Mucosa of descending colon (tissue), 3 donors: ENCODE measurements at places on chromosomes 13 and 19. TPM values are rescaled to one million over a fixed set of nuclear protein-coding genes. Genes with fewer than 3 reads are reported as not detected.

The ZNF541 gene
- total RNA-seq: 0.22 TPM

The ZNF793 gene
- total RNA-seq: 6.6 TPM

DNA sequence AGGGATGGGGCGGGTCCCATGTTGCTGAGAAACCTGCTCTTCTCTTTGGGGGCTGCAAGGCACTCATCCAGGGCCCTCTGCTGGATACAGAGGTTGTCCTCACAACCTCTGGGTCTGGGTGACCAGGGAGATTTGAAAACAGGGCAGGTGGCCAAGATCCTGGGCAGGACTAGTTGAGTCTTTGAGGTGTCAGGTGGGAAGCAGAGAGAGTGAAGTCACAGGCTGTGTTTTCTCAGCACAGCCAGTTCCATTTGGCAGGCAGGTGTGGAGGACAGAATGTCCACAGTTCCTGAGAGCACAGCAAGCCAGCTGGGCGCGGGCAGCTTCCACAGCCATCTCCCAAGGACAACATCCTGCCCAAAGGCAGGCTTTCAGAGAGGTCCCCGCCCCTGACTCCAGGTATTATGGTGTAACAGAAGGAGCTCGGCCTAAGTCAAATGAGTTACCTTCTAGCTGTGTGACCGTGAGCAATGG, 118.8 kb downstream of the NUFIP1 start:
- DNase-seq: peak; percentile 76

DNA sequence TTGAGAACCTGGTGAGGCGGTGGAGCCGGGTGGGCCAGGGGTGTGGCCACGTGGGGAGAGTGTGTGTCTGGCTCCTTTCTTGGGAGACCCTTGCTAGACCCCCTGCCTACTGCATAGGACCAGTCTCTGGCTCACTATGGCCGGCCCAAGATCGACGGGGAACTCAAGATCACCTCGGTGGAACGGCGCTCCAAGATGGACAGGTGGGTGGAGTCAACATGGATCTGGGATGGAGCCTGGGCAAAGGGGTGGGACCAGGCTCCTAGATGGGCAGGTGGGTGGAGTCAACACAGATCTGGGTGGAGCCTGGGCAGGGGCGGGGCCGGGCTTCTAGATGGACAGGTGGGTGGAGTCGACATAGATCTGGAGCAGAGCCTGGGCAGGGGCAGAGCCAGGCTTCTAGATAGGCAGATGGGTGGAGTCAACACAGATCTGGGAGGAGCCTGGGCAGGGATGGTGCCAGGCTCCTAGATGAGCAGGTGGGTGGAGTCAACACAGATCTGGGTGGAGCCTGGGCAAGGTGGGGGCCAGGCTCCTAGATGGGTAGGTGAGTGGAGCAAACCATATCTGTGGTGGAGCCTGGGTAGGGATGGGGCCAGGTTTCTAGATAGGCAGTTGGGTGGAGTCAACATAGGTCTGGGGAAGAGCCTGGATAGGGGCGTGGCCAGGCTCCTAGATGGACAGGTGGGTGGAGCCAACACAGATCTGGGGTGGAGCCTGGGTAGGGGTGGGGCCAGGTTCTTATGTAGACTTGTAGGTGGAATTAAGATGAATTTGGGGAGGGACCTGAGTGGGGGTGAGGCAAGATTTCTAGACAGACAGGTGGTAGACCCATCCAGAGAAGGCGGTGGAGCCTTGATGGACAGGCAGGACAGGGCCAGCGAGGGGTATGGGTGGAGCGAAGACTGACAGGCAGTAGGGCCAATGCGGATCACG, 56.5 kb downstream of the VAV1 start:
- no peak for DNase-seq

GRCh38 chr13:102839462-102839861, 6.4 kb upstream of the ERCC5 start:
- no peak for DNase-seq

DNA sequence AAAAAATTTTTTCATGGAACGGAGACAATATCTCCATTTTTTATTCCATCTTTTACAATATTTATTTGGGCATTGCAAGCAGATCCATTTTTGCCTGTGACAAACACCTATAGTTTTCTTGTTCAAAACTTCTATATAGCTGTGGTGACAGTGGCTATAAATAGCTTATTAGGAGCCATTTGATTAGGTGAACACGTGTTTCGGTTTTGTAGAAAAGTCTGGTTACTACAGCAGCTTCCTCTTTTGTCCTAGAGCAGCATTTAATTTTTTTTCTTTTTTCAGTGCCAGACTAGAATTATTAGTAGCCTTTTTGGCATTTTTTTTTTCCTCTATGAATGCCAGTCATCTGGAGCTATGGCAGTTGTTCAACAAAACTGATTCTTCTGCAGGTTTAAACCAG, 123.5 kb downstream of the RXFP2 start:
- no peak for DNase-seq
